ENCODE measurements at places on chromosomes 11 and 22. TPM values are rescaled to one million over a fixed set of nuclear protein-coding genes. Genes with fewer than 3 reads are reported as not detected.

DNA sequence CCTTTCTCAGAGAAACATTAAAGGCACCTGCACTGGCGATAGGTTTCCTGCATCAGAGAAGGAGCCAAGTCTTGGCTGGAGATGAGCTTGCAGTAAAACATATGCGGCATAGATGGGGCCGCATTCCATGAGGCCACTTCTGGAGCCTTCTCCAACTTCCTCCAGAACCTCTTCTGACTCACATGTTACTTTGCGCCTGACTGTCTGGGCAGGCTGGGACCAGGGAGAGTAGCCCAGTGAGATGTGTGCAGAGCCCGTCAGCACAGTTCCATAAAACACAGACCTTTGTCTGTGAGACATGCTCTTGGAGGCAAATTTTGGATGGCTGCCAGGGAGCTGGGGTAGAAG is 55.4 kb upstream of the BID start:
- DNase-seq = no peak

- DNase-seq = peak; percentile 80
Observed at GRCh38 chr11:3156661-3157311, 8.3 kb downstream of the OSBPL5 start.

- no peak for DNase-seq
Observed at GRCh38 chr11:123072332-123072761, 10.4 kb upstream of the HSPA8 start.

- no peak for DNase-seq
Observed at GRCh38 chr11:12287374-12288211, 89.8 kb upstream of the PARVA start.

LMNTD2 gene
- total RNA-seq = 16.9 TPM

ARVCF gene
- total RNA-seq = 3.8 TPM
